Stimulated activated CD4-positive, alpha-beta T cell treated with anti-CD3 and anti-CD28 coated beads, Interleukin-1b, Interleukin-23, amount 100 ng/mL, for 1 hour (primary cell): ENCODE measurements at places on chromosomes 7 and 10.

GRCh38 chr7:92778972-92779371 is 57.4 kb downstream of the CDK6 start:
- no peak for DNase-seq

DNA sequence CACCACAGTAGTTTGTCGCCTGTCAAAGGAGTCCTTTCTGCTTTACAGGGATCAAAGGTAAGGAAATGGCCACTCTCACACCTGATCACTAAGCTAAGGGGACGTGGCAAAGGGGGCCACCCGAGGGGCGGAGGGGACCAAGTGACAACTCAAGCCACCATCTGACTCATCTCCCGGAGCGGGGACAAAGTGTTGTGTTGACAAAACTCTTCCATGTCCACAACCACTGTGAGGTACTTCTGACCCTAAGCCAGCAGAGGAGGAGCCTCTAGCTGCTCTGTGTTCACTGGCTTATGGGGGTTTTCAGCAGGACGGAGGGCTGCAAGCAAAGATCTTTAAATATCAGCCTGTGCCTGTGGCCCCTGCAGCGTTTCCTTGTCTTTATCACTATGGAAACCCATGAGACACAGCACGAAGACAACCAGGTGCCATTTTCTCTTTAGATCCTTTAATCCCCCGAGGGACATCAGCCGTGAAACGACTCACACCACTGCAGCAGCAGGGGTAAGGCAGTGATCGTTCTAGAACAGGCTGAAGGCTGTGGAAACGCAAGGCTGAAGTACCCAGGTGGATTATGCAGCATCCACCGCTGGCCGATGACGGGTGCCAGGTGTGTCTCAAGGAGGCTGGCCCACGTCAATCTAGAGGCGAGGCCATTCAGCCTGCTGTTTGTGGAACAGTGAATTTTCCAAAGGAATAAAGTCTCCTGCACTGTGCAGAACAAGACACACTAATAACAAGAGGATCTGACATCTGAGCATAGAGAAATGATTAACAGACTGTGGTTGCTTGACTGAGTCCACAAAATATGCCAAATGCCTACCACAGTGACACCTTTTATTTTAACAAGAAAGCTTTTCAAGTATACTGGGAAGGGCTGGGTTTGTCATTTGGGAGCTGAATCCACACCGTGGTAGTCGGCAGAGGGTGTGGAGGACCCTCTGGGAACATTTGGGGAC is 26.6 kb upstream of the DDC start:
- DNase-seq = no peak

- DNase-seq = no peak
Measured at GRCh38 chr7:81684514-81685269, 85.2 kb downstream of the HGF start.

GRCh38 chr10:565676-566075 is 123.8 kb downstream of the DIP2C start:
- DNase-seq = no peak

DNA sequence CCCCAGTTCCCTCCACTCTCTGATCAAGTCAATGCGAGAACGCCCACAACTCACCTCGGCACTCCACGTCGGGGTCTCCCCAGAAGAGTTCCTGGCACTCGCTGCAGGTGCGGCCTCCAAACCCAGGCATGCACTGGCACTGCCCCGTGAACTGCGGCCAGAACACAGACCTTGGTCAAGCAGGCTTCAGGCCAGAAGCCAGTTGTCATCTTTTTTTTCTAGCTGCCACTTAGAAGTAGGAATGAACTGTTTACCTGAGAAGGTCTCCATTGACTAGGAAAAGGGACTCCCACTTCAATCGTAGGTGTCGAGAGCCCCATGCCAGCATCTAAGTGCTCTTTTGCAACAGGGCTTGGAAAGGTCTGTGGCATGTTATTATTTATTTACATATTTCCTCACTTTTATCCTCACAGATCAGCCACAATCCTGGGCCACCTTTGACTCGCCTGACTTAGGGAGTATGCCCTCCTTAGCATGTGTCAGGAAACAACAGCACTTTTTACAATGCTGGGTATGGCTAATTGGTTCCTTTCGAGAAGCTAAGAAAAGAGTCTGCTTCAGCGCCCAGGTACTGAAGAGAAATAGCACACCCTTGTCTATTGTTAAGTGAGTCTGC is 51.7 kb downstream of the LAMB1 start:
- DNase-seq = no peak

GRCh38 chr7:25349283-25350017 is 121.2 kb upstream of the NPVF start:
- DNase-seq = no peak

DNA sequence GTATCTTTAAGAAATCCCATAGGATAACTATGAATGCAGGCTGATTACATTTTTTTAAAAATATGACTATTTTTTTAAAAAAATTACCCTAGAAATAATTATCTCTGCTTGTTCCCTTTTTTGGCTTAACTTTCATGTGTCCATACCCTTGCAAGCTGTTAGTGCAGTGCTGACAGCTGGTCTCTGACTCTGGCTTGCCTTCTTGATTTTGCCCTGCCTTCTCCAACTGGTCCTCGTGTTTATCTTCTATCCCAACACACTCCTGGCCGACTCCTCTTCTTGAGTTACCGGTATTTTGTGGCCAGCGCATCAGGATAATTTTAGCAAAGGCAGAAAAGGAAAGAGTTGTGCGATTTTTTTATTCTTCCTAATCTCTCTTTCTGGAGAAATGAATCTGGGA is 111.7 kb upstream of the STARD3NL start:
- DNase-seq = no peak

GRCh38 chr10:86344281-86344680 is 22.3 kb downstream of the GRID1 start:
- no peak for DNase-seq
